Uterine smooth muscle cell (primary cell): ENCODE measurements at places on chromosomes 1 and 21. TPM values are rescaled to one million over a fixed set of nuclear protein-coding genes. Genes with fewer than 3 reads are reported as not detected.

The SIM2 gene
- total RNA-seq: under 0.01 and 0.62 TPM in 2 replicates

The ATP5PF gene
- total RNA-seq: 32.2 and 46.0 TPM in 2 replicates

The ARHGEF10L gene
- total RNA-seq: 20.8 and 24.7 TPM in 2 replicates

The IFT25 gene
- 23.0 and 24.8 TPM in 2 replicates for total RNA-seq

The CD48 gene
- total RNA-seq: under 0.01 TPM in 1 of 2 replicates, not detected in the other

The LYPLA2 gene
- total RNA-seq: 23.6 and 27.0 TPM in 2 replicates

The FCRL4 gene
- total RNA-seq: not detected in 2 replicates

The LDLRAP1 gene
- total RNA-seq: 7.3 and 10.9 TPM in 2 replicates

The YOD1 gene
- total RNA-seq: 9.1 and 10.5 TPM in 2 replicates

The RBP7 gene
- total RNA-seq: not detected in 2 replicates

The EPHA10 gene
- total RNA-seq: under 0.01 TPM in 1 of 2 replicates, not detected in the other

The CFHR3 gene
- not detected in 2 replicates for total RNA-seq

The UMODL1 gene
- total RNA-seq: 0.12 TPM in 1 of 2 replicates, not detected in the other

The OR2L13 gene
- not detected in 2 replicates for total RNA-seq

The DEPDC1 gene
- total RNA-seq: 25.7 and 75.8 TPM in 2 replicates

The USP21 gene
- total RNA-seq: 7.5 and 11.2 TPM in 2 replicates
